Aorta (tissue), 5 donors: ENCODE measurements at places on chromosomes 1 and 21. TPM values are rescaled to one million over a fixed set of nuclear protein-coding genes. Genes with fewer than 3 reads are reported as not detected.

DNA sequence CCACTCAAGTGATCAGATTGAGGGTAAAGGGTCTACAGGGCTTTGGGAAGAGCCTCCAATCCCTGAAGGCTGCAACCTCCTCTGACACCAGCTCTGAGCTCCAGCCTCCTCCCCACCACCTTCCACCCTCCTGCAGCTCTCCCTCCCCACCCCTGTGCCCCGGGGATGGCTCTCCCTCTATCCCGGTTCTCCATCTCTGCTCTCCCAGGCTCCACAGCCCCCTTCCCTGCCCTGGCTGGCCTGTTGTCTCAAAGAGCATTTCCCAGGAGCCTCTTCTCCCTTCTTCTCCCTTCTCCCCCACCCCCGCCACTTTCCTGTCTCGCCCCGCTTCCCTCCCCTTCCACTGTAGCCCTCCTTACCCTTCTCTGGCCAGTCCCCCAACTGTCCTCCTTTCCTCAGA is 1.1 kb downstream of the PLEKHA6 start:
- no peak for DNase-seq

GRCh38 chr1:7253118-7253480 is 467.8 kb downstream of the CAMTA1 start:
- no peak for DNase-seq

GRCh38 chr1:177451191-177451590 is 280.4 kb downstream of the BRINP2 start:
- no peak for DNase-seq

- peak; percentile 83 for DNase-seq
Observed at GRCh38 chr1:1359664-1360468, 1.5 kb upstream of the MXRA8 start.

DNA sequence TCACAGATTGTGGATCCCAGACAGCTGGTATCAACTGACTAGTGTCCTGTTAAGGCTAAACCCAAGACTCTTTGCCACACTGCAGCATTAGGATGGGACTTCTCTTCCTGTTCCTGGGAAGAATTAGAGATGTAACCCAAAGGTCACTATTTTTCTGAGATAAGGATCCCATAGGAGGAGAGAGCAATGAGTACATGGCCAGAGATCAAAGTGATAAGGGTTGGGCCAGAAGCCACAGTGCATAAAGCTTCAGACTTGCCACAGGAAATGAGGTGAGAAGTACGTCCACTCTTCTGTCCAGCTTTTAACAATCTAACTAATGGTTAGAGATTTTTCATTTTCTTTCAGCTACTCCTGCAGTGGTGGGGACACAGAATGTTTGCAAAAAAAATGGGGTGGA is at the start of gene HSD3B1:
TSS of gene HSD3B1 (plus strand) at position 270 of the 400 bp plus-strand sequence. CDS start 267 bp downstream, outside the sequence.
- no peak for DNase-seq

C8B gene
- total RNA-seq = not detected

TMEM125 gene
- total RNA-seq = not detected

- no peak for DNase-seq
Observed at GRCh38 chr1:80961464-80962190, 839.1 kb upstream of the ADGRL2 start.
